LoVo (cell line): ENCODE measurements at places on chromosomes 3 and 15.

GRCh38 chr3:94417963-94418455, 355.1 kb downstream of the NSUN3 start:
- no peak for DNase-seq

- DNase-seq, result no peak
Observed at GRCh38 chr3:38114052-38114874, 22.7 kb downstream of the ACAA1 start.

- no peak for DNase-seq
Observed at GRCh38 chr3:166660962-166661361, 719.1 kb downstream of the ZBBX start.

GRCh38 chr3:134527037-134527436, 41.2 kb downstream of the CEP63 start:
- DNase-seq, result no peak

GRCh38 chr3:148648685-148649352, 48.9 kb upstream of the AGTR1 start:
- DNase-seq, result no peak

GRCh38 chr15:47961401-47962090, 159.2 kb upstream of the SLC24A5 start:
- DNase-seq, result no peak

DNA sequence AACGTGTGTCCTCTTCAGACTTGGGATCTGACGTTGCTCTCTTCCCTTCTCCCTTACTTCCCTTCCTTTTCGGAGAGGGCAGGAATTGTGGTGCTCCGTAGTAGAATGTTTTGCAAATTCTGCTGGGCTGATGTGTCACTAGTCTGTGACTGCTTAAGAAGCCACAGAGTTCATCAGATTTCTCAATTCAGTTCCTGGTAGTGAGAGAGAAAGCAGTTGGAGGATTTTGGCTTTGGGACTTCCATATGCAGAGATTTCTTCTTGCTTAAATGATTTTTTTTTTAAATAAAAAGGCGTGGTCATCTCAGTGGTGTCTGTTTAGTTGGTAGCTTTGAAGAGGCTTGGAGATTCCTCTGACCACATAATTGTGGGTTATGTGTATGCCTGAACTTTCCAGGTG, 10.1 kb downstream of the CEMIP start:
- no peak for DNase-seq

- no peak for DNase-seq
Observed at GRCh38 chr3:195421400-195421799, 21.4 kb downstream of the ACAP2 start.

- no peak for DNase-seq
Observed at GRCh38 chr15:45393851-45394250, 15.5 kb upstream of the GATM start.

DNA sequence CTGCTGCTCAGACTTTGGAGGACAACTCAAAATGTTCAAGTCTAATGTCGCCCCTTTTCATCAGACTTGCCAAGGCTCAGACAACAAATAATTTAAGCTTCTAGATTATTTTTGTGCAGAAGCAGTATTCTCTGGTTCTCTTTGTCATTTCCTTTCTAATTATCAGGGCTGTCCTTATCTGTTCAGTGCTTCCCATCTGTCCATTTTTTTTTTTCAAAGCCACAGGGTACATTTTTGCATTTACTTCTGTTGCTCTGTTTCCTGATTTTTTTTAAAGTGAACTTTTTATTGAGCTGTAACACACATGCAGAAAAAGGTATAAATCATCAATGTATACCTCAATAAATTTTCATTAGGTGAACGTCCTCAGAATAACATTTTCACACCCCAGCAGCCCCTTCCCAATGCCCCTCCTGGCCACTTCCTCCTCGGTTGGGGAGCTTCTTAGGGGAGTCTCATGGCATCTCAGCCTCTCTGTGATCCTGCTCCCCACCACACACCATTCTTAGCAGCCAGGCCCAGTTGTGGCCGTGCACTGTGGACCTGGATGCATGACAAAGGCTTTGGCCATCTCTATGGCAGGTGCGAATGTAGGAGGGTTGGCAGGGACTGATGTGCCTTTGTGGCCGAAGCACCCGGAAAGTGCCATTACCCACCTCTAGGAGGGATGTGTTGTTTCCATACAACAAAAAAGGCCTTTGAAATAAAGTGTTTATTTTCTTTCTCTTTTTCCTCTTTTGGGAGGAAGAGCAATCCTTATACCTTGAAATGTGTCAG, 303.5 kb upstream of the LRRFIP2 start:
- no peak for DNase-seq

DNA sequence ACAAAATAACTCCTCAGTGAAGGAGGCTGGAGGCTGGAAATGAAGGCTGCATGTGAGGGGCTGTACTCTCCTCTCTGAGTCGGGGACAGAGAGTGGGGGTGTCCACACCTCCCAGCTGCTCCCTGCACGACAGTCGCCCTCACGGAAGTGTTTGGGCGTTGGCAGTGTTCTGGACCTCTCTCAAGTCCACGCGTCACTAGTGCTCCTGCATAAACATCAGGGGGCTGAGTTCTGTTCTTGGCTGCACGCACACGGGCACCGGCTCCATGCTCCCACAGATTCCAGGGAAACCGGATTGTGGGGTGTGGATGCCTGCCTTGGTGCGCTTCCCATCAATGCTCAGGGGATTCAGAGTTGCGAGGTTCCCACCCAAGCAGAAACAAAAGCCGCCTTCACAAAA, 7.4 kb downstream of the RASGRF1 start:
- DNase-seq, result no peak

GRCh38 chr3:119743921-119744320, 38.0 kb upstream of the NR1I2 start:
- DNase-seq, result no peak

GRCh38 chr3:141708367-141708766, 29.7 kb upstream of the RNF7 start:
- DNase-seq, result no peak

DNA sequence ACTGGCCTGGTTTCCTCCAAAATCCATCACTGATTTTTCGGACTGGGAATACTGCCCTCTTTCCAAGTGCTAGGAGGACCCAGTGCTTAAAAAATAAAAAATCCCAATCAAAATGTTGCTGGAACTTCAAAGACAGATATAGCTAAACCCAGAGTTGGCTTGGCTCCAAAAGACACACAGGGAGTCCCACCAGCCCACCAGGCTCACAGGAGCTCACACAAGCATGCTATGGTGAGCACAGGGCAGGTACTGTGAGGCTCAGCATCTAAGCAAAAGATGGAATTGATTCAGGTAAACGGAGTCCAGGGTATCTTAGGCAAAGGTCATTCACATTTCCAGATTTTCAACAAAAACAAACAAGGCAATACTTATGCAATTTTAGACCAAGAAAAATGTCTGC, 3.7 kb downstream of the TRANK1 start:
- no peak for DNase-seq

GRCh38 chr3:152383136-152383606, 114.4 kb downstream of the MBNL1 start:
- no peak for DNase-seq

DNA sequence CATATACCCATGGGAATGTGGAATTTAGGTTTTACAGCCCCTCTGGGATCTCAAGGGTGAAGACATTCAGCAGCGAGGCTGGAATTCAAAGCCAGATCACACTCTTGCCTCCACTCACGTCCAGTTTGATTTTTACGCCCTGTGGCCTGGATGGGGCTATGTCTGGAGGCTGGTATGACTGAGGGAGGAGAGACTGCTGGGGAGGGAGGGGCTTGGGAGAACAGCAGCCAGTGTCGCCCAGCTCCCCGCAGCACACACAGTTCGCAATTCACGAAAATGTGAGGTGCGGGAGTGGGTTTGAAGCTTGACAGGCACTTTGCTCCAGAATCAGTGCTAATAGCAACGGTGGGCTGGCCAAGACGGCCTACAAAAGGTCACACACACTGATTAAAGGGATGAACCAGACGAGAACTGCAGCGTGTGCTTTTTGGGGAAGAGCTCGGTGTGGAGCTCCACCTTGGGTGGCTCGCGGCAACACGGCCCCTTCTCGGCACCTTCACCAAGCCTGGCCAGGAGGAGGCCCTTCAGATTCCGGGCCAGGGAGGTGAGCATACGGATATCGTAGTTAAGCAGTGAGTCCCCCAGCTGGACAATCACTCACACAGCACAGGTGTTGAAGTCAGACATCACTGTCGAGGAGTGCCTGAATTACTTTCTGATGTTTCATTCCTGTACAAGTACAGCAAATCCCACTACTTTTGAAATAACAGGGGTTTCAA, 16.4 kb downstream of the EHD4 start:
- no peak for DNase-seq

DNA sequence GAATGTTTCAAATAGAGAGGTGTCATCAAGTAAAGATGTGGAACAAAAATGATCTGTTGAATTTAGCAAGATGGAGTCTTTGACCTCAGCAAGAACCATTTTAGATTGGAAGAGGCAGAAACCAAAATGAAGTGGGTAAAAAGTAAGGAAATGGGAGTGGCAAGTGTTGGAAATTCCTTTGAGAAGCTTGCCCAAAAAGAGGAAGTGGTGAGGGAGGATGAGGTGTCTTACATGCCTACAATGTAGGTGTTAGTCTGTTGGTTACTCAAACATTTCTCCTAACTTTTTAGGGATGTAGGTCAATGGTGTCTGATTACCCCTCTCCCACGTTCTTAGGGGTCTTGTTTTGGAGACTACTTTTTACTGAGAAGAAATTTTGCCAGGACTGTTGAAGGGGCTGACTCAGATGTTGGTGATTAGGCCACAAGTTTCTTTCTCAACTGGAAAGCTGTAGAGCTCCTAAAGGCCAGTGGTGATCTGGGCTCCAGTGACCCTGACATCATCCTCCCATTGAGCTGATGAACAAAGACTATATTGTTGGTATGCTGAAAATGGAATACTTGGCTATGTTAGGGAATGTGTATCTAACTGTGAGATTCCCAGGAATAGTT, 5.1 kb downstream of the PPP2R3A start:
- DNase-seq, result no peak

DNA sequence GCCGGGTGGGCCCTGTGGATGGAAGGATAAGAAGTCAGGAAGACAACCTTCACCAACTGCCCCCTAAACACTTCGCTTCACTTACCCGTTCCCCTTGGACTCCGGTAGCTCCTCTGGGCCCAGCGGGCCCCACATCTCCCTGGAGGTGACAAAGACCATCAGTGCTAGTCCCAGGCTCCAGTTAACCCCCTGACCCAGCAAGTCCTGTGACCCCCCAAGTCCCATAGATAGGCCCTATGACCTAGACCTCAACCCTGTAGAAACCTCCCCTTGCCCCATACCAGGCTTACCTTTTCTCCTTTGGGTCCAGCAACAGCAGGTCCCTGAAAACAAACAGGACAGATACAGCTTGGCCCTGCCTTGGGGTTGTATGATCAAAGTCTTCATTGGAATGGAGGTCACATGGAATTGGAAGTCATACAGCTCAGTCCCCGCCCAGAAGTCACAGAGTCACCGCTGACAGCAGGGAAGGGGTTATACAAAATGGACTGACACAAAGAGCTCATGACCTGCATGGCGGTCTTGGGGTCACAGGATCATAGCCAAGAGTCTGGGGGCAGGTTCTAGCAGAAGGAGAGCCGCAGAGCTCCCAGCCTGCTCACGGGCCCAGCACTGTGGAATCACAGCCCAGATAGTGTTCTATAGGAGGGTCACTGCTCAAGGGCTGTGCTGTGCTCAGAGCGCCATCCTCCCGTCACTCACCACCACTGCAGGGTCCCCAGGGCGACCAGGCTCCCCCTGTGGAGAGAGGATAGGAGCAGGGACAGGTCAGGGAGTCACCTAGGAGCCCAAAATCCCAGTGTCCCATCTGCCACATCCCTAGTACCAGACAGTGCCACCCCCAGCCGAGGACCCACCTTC, 13.3 kb downstream of the COL7A1 start:
- DNase-seq, result no peak

DNA sequence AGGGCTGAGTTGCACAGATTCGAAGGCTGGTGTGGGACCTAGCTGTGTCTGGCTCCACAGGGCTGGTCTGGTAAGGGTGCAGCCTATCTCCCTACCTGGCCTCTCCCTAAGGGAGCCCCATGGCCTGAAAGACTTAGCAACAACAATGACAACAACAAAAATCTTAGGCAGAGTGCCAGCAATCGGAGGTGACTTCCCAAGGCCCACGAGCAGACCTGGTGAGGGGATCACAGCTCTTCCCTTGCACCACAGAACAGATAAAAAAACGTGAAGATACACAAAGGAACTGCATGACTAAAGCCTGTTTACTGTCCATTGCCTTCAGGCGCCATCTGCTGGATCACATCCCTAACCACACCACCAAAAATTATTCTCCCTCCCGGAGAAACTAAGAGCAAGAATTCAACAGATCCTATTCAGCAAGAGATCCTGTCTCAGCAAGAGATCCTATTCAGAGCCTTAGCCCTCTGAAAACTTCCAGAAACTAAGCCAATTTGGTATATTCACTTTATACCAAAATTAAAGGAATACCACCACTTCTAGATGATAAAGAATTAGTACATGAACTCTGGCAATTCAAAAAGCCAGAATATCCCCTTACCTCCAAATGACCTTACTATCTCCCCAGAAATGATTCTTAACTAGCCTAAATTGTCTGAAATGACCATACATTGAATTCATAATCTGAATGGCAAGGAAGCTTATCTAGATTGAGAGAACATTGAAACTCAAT, 24.1 kb upstream of the OR5K4 start:
- DNase-seq, result peak; percentile 54

- DNase-seq, result no peak
Observed at GRCh38 chr15:50009634-50010033, 109.4 kb downstream of the ATP8B4 start.

GRCh38 chr15:53378096-53378800, 381.2 kb downstream of the WDR72 start:
- no peak for DNase-seq

DNA sequence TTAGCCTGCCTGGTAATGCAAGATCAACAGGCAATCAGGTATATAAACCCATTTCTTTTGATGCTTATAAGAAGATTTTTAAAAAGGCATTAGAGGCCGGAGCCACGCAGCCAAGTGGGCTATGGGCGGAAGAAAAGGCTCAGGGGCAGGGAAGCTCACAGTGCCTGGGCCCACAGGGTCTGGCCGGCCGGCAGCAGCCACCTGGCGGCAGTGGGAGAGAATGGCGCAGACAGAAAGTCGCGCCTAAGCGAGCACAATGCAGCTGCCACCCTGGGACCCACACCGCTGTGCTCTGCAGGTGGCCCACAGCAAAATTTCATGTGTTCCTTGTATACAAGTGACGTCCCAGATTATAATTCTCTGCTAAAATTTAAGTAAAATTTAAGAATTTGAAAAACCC, 448.6 kb upstream of the RASGRP1 start:
- DNase-seq, result no peak

DNA sequence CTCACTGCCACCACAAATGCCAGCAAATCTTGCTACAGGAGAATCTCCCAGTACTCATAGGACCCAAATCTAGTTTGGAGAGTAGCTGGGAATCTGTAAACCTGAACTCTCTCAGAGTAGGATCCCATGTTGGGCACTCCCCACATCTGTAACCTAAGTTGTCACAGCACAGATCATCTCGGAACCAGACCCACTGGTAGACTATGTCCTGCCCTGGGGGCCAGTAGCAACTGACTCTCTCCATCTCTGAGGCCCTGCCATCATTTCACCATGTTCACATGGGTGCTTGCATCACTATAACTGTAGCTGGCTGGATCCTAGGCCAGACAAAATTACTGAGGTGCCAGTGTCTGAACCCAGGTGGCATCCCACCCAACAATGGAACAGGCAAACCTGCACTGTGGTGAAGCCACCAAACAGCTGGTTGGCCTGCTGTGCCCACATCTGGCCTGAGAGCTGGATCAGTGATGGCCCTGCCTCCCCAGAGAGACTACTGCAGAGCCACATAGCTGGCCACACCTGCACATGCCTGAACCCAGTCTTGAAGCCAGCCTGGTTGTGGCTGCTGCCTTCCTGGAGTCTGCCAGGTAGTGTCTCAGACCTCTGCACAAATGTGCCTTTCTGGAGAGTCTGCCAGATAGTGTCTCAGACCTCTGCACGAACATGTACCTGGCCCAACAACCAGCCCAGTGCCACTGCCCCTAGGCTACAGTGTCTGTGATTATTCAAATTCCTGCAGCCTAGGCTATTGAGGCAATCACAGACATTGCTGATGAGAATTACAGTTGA, 82.0 kb downstream of the ISL2 start:
- no peak for DNase-seq
